Articular chondrocyte of knee joint (primary cell): ENCODE measurements at places on chromosomes 4 and X. TPM values are rescaled to one million over a fixed set of nuclear protein-coding genes. Genes with fewer than 3 reads are reported as not detected.

Gene CD38
- total RNA-seq = 0.11 and 0.13 TPM in 2 replicates

Gene NEUROG2
- under 0.01 TPM in 1 of 2 replicates, not detected in the other for total RNA-seq

Gene MTNR1A
- 0.32 TPM in 1 of 2 replicates, not detected in the other for total RNA-seq

Gene FHL1
- total RNA-seq = 464 and 475 TPM in 2 replicates

Gene CLDN22
- not detected in 2 replicates for total RNA-seq

Gene WDR13
- 89.5 and 94.5 TPM in 2 replicates for total RNA-seq

Gene ADGRL3
- total RNA-seq = under 0.01 TPM in 1 of 2 replicates, not detected in the other

Gene FGF13
- total RNA-seq = 0.52 and 1.5 TPM in 2 replicates

Gene HTR2C
- total RNA-seq = not detected in 2 replicates

Gene S100P
- total RNA-seq = 0.13 TPM in 1 of 2 replicates, not detected in the other

Gene PRR32
- total RNA-seq = not detected in 2 replicates

Gene FATE1
- not detected in 2 replicates for total RNA-seq

Gene CYSLTR1
- 0.39 and 1.6 TPM in 2 replicates for total RNA-seq

Gene TMPRSS11B
- total RNA-seq = not detected in 2 replicates

Gene MAGEA1
- total RNA-seq = not detected in 2 replicates

Gene USP27X
- total RNA-seq = 2.9 and 3.8 TPM in 2 replicates

Gene KLHL2
- 10.1 and 10.8 TPM in 2 replicates for total RNA-seq

Gene APLN
- total RNA-seq = 4.5 and 8.8 TPM in 2 replicates

Gene LDOC1
- 5.0 and 6.0 TPM in 2 replicates for total RNA-seq

Gene DLG3
- total RNA-seq = 6.0 and 11.6 TPM in 2 replicates

Gene DMRTC1
- total RNA-seq = not detected in 2 replicates

Gene C4orf51
- total RNA-seq = not detected in 2 replicates

Gene CDX4
- total RNA-seq = not detected in 2 replicates

Gene SLITRK4
- total RNA-seq = under 0.01 and 0.11 TPM in 2 replicates

Gene AFM
- not detected in 2 replicates for total RNA-seq

Gene TRIML1
- total RNA-seq = not detected in 2 replicates

Gene KLHL13
- total RNA-seq = 58.0 and 87.8 TPM in 2 replicates

Gene REPS2
- total RNA-seq = 0.52 and 0.54 TPM in 2 replicates

Gene GPC3
- not detected in 2 replicates for total RNA-seq

Gene TMEM31
- total RNA-seq = 0.32 TPM in 1 of 2 replicates, not detected in the other

Gene RRH
- total RNA-seq = 0.11 and 0.13 TPM in 2 replicates

Gene MAGEA11
- total RNA-seq = not detected in 2 replicates

Gene C4orf17
- total RNA-seq = not detected in 2 replicates

Gene NDNF
- 35.4 and 39.5 TPM in 2 replicates for total RNA-seq

Gene CHRDL1
- 1.2 and 1.4 TPM in 2 replicates for total RNA-seq

Gene GRIA3
- 11.9 and 13.3 TPM in 2 replicates for total RNA-seq
